NCI-H2029 (cell line): ENCODE measurements at places on chromosomes 2 and 18.

GRCh38 chr2:71554028-71554705 lies 100.8 kb downstream of the DYSF start:
- DNase-seq, result no peak

DNA sequence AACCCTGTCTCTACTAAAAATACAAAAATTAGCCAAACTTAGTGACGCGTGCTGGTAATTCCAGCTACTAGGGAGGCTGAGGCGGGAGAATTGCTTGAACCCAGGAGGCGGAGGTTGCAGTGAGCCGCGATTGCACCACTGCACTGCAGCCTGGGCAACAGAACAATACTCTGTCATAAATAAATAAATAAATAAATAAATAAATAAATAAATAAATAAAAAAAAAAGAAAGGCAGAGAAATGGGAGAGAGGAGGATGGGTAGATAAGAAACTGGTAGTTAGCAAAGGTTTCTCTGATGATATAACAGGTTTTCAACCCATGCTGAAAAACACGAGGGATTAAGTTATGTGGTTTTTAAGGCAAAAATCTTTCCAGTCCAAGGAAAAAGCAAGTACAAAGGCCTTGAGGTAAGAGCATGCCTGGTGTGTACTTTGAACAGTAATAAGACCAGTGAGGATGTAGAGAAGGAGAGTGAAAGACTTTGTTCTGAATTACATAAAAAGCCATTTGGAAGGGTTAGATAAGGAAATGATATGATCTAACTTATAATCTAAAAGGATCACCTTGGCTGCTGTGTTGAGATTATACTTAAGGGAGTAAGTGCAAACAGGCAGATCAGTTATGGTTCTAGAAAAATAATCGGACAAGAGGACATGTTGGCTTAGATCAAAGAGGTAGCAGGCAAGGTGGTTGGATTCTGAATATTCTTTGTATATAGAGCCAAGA lies 159.3 kb downstream of the PTH2R start:
- no peak for DNase-seq

DNA sequence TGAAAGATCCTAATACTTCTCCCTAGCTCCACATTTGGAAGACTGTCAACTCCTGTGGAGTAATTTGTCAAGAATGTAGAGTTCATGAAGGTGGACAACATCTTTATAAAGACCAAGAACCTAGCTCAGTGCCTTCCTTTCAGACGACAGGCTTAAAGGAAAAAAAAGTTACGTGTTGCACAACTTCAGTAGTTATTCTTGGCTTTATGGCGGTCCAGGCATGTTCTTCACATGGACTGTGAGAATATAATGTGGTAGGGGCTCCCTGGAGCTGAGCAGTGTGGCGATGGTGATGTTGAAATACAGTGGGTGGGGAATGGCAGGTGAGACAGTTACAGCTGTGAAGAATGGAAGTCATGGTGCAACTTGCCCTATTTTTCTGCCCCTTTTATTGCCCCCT lies 3.9 kb downstream of the TAF1B start:
- DNase-seq, result no peak

GRCh38 chr2:120746144-120746543 lies 10.5 kb downstream of the GLI2 start:
- DNase-seq, result no peak

GRCh38 chr2:25897506-25897905 lies 19.2 kb upstream of the ASXL2 start:
- DNase-seq, result no peak

DNA sequence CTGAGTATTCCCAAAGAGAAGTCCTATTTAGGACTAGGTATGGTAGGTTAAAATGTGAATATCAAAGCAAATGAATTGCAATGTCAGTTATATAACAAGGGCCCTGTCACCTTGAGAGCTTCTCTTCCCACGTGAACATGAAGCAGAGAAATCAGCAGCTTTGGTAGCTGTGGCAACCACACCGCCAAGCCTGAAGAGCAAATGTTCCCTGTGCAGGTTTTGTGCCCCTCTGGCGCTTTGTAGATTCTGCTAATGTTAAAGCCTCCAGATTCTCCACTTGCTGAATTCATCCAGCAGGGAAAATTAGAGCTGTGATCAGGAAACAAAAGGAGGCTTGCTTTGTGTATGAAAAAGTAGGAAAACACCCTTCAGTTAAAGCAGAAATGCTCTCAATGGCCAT lies 322.6 kb downstream of the RBM43 start:
- no peak for DNase-seq

DNA sequence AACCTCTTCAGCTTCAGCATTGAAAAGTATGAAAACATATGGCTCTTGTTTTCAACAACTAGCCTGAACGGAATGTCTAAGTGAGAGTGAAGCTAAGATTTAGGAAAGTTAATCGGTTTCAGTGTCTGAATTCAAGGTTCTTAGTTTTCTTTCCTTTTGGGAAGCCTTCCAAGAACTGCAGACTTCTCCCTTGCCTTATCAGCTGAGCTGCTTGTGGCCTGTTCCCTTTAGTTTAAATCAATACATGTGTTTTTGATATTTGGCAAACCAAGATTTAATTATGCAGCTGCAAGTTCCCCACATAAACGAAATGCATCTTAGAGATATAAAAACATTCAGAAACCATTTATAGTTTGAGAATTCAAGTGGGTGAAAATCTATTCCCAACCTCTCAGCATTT lies 274.3 kb upstream of the NRP2 start:
- no peak for DNase-seq

GRCh38 chr2:45901468-45902032 lies 250.1 kb downstream of the PRKCE start:
- DNase-seq, result no peak

DNA sequence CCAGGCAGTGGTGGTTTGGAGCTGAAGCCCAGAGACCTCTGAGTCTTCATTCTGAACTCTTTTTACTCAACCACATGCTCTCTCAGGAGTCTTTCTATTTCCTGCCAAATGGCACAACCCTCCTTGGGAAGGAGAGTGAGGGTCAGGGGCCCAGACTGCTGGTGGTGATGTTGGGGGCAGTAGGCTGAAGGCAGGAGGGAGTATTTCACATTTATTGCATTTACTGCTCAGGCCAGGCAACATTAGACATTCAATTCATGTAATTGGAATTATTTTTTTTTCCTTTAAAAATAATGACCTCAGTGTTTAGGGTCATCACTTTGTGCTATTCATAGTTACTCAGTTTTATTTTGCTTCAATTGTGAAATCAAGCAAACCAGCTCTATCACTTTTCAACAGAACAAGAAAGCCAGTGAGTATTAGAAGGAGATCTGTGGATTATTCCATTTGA lies 311.3 kb upstream of the NT5C1B start:
- no peak for DNase-seq

GRCh38 chr2:98713332-98714015 lies 17.5 kb downstream of the MGAT4A start:
- no peak for DNase-seq

GRCh38 chr2:207933396-207934065 lies 91.8 kb downstream of the PLEKHM3 start:
- DNase-seq, result no peak

- no peak for DNase-seq
Observed at GRCh38 chr2:179262077-179262660, 2.5 kb downstream of the SESTD1 start.

DNA sequence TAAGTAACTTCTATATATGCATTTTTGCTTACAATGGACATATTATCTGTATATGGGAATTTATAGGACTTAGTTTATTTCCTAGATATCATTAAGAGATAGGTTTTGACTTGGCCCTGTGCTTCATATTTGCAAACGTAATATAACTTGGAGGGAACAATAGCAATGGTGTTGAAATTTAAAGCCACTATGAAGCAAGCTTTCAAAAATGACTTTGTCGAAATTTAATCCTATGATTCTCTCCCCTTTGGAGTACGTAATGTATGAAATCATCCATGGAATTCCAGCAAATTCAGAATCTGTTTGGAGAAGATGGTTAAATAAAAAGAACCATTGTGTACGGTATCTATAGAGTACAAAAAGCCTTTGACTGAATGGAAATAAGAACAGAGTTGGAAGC lies 486.3 kb downstream of the ARHGAP15 start:
- no peak for DNase-seq

- DNase-seq, result no peak
Observed at GRCh38 chr2:69518841-69519240, 81.6 kb upstream of the NFU1 start.

DNA sequence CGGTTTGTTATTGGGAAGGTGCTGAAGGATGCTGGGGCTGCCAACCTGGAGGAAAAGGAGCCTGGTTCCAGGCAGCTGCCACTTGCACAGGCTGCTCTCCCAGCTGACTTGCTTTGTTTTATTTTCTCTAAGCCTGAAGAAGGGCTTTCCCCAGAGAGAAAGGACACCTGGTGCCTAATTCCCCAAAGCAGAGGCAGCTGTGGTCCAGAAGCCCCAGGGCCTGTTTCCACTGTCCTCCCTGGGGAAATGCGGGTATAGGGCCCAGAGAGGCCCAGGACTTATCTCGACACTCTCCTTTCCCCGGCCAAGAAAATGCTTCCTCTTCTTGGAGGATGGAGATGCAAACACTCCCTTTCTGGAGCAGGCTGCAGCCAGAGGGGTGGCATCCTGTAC lies 30.1 kb downstream of the INO80C start:
- DNase-seq, result no peak

GRCh38 chr18:55983433-55983832 lies 395.4 kb upstream of the TCF4 start:
- DNase-seq, result no peak

DNA sequence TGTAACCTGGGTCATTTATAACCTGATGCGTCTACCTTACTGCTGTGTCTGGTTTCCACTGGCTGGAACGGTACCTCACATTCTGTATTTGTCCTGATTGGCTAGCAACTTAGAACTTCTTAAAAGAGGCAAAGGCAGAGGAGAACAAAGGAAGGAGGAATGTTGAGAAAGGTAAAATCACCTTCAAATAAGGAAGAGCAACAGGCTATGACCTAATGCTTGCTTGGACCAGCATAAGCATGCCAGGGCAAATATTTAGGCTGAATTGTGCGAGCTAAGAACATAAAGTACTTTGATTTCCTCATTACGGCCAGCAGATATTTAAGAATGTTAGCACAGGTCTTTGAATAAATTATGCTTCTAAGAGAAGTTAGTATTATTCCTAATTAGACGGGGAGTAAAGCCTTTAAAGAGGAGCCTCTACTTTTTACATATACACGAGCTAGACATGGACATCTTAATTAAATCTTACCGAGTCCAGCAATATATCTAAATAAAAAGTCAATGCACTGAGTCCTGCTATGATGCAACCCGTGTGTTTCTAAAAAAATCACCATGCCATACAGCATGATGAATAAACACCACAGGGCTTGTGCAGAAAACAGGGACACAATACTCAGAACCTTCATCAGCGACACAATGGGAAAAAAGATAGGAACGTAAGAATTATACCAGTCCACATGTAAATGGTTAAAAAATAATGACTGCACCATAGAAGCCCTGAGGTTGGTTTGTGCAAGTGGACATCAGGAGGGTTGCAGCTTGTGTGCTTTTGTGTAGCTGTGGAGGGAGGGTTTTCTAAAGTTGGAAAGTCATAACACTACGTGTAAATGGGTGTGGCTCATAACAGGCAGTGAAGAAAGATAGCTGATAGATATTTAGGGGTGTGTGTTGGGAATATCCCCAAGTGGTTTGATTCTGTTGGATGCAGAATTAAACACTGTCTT lies 14.2 kb downstream of the SEPTIN2 start:
- no peak for DNase-seq

GRCh38 chr2:105249891-105250290 lies 8.3 kb downstream of the GPR45 start:
- no peak for DNase-seq

GRCh38 chr2:235601960-235602704 lies 108.3 kb downstream of the AGAP1 start:
- DNase-seq, result no peak

DNA sequence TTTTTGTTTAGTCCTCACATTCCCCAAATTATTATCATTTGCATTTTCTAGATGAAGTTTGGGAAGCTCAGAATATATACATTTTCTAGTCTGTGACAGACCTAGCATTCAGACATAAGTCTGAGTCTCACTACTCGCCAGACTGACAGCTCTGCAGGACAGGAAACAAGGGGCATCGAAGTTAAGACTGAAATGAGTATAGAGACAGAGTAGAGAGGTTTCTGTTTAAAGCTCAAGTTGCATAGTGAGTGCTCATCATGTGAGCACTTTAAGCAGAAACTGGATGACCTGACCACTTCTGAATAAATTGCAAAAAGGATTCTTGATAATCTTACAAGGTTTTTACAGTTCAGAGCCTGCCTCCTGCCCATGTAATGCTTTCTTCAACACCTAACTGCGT lies 1.1 kb downstream of the HADHB start:
- no peak for DNase-seq

- no peak for DNase-seq
Observed at GRCh38 chr2:40364151-40364874, 87.6 kb downstream of the SLC8A1 start.

DNA sequence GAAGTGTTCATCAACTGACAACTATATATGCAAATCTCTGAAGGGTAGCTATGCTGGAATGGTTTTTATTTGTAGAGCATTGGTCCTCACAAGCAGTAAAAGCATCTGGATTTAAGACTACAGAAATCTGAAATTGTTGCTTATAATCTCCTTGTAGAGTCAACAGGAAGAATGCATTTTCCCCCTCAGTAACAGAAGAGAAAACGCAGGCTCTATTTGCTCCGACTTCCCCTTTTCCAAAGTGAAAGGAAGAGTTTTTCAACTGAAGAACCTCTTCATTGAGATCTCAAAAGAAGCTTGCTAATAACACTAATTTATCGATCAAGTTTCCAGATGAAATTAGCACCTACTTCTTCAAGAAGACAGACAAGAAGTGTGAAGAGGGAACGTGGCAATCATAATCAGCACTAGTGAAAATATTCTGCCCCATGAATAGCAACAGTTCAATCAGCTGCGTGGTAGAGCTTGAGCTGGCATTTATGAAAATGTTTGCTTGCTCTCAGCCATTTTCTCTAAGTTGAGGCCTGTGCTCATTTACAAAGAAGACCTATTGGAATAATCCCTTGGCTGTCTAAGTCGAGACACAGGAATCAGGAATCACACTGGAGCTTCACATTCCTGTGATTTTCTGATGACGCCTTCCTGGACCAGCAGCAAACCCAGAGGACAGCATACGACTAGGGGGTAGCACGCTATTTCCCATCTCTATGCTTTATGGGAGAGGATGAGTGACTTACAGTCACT lies 43.7 kb downstream of the TGIF1 start:
- no peak for DNase-seq

- no peak for DNase-seq
Observed at GRCh38 chr2:98786179-98786578, 55.2 kb upstream of the MGAT4A start.

DNA sequence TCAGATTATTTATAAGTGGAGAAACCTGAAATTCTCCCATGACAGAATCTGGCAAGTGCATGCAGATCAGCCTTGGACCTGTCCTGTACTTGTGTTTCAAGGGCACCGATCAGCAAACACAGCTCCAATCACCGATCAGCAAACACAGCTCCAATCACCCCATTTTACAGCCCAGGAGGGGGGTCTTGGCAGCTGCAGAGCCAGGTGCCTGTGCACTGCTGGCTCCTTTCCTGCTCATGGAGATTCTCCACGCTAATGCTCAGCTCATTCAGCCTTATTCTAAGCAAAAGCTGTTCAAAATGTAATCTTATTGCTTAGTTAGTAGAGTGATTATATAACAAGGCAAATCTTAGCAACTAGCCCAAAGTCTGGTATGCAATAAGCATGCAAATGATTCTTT lies 623.1 kb upstream of the HS6ST1 start:
- peak; percentile 16 for DNase-seq
